ENCODE measurements at places on chromosomes 12 and 14.

DNA sequence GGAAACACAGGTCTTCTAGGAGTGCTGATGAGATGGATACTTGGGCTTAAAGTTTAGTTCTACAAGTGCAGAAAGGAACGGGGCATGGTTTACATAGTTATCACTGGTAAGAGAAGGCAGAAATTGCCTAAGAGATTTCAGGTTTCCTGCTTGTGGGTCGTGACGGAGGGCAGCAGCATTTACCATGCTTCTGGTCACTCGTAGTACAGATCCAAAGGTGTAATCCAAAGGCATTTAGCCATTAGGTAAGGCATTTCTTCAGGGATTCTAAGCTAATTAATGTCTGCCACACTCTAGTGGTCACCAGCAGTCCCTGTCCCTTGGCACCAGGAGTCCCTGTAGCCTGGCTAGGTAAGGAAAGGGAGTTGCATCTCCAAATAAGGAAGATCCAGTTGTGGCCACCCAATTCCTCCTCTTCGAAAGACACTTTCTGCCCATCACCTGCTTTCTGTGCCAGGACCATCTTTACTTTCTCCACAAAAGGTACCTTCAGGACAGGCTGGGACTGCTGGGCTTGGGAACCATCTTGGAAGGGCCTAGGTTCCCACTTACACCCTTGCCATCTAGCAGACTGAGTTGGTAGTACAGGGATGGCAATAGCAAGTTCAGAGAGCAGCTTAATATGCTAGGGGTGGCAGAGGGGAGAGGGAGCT is 1.5 kb downstream of the GSTZ1 start:
- DNase-seq, result no peak

DNA sequence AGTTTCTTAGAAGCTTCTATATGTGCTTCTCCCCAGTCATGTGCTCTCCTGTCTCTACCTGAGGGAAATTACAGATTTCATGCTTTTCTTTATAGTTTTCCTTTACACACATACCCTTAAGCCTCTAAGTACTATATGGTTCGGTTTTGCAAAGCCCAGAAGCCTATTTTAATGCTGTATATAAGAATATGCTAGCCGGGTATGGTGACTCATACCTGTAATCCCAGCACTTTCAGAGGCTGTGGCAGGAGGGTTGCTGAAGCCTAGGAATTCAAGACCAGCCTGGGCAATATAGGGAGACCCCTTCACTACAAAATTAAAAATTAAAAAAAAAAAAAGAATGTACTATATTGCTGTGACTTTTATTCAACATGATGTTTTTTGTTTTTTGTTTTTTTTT is 15.4 kb downstream of the DGLUCY start:
- no peak for DNase-seq

GRCh38 chr12:76033081-76034011 is 1.8 kb upstream of the PHLDA1 start:
- no peak for DNase-seq

DNA sequence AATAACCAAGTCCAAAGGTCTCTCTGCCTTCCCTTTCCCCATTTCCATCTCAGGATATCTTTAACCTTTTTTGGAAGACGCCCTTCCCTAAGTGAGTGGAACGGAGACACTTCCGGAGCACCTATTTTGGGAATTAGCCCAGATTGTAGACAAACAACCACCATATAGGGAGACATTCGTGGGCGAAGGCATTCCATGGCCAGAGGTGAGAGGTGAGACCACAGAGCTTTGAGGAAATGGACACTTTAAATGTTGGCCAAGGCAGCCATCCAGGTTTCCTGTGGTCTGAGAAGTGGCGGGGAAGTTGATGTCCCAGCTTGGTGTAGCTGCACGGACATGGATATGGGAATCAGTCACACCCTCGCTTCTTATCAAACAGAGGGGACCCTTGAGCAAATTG is 69.4 kb upstream of the BDKRB2 start:
- DNase-seq, result no peak

DNA sequence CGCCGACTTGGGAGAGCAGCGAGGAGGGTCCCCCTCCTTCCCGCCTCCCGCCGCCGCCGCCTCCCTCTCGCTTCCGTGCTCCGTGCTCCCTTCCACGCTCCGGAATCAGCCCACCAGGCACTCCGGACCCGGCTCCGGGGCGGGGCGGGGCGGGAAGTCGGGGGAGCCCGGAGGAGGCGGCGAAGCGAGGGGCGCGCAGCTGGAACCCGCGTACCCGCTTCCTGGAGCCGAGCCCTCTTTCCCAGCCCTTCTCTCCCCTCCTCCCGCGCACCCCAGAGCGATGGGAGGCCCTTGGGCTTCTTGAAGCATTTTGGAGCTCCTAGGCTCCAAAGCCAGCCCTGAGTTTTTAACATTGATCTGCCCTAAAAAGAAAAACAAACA is at the start of gene SYNDIG1L:
TSS of gene SYNDIG1L (minus strand) at position 9 of the 381 bp plus-strand sequence. CDS start 16,466 bp downstream, outside the sequence.
- no peak for DNase-seq

GRCh38 chr12:65758401-65758800 is 65.9 kb upstream of the HMGA2 start:
- DNase-seq, result no peak

All from activated CD4-positive, alpha-beta T cell treated with anti-CD3 and anti-CD28 coated beads for 1 hour (primary cell).